Stimulated activated CD8-positive, alpha-beta memory T cell treated with anti-CD3 and anti-CD28 coated beads, Interleukin-7, amount 100 ng/mL, for 24 hours (primary cell): ENCODE measurements at places on chromosomes 2 and 18.

- no peak for DNase-seq
These were observed 5.5 kb upstream of the GPC1 start for GRCh38 chr2:240429872-240430491.

- DNase-seq: no peak
These were observed 184.7 kb downstream of the MREG start for GRCh38 chr2:215828528-215829184.

- no peak for DNase-seq
These were observed 212.9 kb downstream of the CYP26B1 start for GRCh38 chr2:71934595-71935261.

DNA sequence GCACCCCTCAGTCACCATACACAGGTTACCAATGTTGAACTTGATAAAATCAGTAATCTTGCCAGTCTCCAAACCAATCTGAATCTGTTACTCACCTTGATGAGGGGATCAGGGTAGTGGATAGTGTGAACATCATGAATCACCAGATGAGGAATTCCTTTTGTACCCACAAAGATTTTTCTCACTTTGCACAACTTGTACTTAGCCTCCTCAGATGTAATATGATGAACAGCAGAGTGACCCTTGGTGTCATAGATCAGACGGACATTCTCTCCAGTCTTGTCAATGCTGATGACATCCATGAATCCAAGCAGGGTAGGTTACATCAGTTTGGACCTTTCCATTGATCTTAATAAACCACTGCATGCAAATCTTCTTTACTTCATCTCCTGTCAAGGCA lies 54.7 kb downstream of the MDH1 start:
- DNase-seq: no peak

GRCh38 chr2:122083256-122084048 lies 328.0 kb downstream of the TSN start:
- no peak for DNase-seq

GRCh38 chr2:178143481-178143880 lies 31.2 kb downstream of the RBM45 start:
- no peak for DNase-seq
